ENCODE measurements at places on chromosomes 4 and X.

- DNase-seq, result no peak
Observed at GRCh38 chr4:110489901-110490508, 14.1 kb downstream of the ENPEP start.

GRCh38 chr4:19971829-19972228 lies 279.9 kb upstream of the SLIT2 start:
- DNase-seq, result no peak

GRCh38 chrX:63686878-63687714 lies 97.9 kb downstream of the ARHGEF9 start:
- peak; percentile 40 for DNase-seq

- no peak for DNase-seq
Observed at GRCh38 chr4:57588557-57588956, 478.4 kb upstream of the IGFBP7 start.

- no peak for DNase-seq
Observed at GRCh38 chr4:71411981-71412380, 73.2 kb downstream of the SLC4A4 start.

Data from NCI-H524 (cell line).